ENCODE measurements at places on chromosomes 7 and 10.

DNA sequence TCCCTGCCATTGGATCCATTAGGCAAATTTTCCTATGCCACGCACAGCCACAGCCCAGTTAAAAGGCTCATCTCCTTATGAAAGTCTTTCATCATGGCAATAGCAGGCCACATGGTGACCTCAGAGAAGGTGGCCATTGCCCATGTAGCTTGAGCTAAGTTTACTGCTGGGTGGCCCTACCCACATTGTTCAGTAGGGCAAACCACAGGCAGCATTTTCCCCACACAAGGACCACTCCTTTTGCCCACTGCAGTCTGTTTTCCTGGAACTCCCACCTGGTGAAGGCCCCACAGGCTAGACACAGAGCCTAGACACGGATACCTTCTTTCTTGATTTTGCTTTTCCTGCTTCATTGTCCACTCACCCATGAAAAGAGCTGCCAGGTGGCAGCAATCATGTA, 101.5 kb upstream of the NPVF start:
- DNase-seq, result no peak

DNA sequence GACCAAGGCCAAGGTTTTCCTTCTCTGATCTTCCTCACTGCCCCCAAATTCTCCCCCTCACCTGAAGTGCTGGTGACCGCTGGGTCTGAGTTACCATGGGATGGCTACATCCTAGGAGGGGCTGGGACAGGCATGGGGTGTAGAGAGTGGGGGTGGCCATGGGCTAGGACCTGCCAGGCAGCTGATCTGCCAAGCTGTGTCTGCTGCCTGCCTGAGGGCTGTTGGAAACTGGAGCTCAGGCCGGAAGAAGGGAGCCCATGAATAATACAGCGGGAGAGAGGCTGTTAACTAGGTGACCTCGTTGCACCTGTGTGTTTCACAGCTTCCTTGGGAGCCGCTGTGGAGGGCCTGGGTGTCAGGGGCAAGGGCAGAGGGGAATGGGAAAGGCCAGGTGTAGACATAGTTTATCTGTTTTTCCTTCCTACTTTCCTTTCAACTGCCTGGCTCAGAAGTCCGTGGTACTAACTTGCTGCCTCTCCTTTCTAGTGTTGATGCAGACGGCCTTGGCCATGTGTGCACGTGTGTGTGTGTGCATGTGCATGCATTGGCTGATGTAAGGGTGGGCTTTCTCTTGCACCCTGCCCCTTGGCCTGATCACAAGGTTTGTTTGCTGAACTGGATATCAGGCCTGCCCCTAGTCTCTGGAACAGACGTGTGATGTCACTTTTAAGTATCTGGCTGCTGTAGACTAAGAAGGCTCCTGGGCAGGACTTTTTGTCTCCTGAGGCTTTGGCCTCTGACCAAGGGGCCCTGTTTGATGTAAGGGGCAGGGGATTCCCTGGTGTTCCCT, 11.9 kb downstream of the CDH23 start:
- no peak for DNase-seq

GRCh38 chr7:70346844-70347462, 748.7 kb downstream of the AUTS2 start:
- DNase-seq, result no peak

DNA sequence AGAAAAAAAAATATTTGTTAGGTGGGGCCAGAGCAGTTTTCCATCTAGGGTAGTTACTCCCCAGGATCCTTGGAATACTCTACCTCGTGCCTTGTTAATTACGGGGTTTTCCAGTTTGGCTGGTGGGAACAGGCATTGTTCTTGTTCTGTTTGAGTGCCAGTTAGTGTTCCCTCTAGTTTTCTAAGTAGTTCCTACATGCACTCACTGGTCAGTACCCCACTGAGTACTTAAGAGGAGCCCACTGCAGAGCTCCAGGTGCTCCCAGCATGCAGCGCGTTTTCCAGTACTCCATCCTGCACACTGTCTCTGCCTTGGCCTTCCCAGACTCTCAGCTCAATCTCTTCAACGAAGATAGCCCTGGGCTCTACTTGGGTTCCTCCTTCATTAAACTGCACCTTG, 58.0 kb downstream of the AHCYL2 start:
- DNase-seq, result no peak

DNA sequence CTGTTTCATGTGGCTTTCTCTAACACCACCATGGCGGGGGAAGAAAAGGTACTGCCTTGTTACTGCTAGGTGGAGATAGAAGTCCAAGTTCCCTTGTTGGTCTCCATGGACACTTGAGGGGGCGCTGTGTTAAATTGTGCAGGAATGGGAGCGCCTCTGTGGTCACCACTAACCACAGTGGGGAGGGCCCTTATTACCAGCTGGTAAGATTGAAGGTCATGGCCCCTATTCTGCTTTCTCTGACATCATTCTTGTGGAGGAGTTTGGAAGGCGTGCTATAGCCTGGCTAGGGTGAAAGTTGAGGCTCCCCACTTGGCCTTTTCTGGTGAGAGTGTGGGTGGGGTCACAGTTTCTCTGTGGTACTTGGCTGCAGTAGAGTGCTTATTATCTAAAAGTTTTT, 14.9 kb upstream of the MXI1 start:
- peak; percentile 20 for DNase-seq

GRCh38 chr10:53489335-53490182, 717.0 kb upstream of the MBL2 start:
- DNase-seq, result no peak

DNA sequence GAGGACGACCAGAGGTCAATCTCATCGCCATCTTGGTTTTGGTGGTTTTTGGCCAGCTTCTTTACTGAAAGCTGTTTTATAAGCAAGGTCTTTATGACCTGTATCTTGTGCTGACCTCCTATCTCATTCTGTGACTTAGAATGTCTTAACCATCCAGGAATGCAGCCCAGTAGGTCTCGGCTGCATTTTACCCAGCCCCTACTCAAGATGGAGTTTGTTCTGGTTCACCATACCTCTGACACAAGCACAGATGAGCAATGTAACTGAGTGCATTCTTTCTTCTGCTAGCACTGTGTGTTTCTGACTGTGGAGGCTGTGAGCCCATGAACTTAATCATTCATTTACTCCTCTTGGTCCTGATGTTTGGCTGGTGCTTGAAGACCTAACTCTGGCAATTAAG, 794.5 kb upstream of the CELF2 start:
- DNase-seq, result no peak

DNA sequence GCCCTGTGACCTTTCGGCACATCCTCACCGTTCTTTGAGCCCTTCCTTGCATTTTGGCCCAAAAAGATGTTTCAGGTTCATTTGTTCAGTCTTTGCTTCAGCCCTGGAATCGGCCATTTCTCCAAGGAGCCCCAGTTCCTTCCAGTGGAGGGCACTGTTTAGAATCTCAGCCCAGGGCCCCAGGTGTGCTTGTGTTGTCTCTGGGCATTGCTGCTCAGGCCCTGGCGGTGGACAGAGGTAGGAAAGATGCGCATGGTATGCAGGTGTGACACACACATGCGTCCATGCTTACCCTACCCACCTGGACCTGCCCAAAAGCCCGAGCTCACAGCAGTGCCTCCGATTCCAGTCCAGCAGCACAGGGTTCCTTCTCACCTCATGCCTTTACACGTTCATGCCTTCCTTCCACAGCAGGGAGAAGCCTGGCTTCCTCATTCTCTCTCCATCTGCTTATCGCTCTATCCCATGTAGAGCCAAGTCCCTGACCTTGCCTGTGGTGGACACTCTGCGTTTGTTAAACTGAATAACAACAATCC, 70.6 kb downstream of the LHPP start:
- no peak for DNase-seq

- no peak for DNase-seq
Observed at GRCh38 chr10:35056686-35057085, 33.5 kb downstream of the CUL2 start.

DNA sequence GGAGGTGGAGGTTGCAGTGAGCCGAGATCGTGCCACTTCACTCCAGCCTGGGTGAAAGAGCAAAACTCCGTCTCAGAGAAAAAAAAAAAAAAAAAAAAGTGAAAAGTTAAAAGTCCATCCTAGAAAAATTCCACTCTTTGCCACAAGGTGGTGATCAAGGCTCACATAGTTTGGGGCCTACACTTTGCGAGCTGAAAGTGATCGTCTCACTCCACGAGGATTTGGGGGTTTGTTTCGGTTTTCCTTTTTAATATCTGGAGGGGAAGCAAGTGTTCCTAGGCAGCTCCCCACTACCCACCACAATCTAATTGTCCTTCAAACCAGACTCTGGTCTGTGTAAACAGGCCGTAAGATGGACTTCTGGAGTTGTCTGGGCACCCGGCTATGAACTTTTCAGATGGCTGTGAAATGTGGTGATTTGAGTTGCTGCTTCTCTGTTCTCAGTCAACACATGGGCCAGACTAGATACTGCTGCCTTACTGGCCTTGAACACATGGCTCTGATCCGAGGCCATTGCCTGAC, 27.1 kb downstream of the PRLHR start:
- peak; percentile 76 for DNase-seq

GRCh38 chr7:79610748-79611304, 157.4 kb upstream of the MAGI2 start:
- no peak for DNase-seq

DNA sequence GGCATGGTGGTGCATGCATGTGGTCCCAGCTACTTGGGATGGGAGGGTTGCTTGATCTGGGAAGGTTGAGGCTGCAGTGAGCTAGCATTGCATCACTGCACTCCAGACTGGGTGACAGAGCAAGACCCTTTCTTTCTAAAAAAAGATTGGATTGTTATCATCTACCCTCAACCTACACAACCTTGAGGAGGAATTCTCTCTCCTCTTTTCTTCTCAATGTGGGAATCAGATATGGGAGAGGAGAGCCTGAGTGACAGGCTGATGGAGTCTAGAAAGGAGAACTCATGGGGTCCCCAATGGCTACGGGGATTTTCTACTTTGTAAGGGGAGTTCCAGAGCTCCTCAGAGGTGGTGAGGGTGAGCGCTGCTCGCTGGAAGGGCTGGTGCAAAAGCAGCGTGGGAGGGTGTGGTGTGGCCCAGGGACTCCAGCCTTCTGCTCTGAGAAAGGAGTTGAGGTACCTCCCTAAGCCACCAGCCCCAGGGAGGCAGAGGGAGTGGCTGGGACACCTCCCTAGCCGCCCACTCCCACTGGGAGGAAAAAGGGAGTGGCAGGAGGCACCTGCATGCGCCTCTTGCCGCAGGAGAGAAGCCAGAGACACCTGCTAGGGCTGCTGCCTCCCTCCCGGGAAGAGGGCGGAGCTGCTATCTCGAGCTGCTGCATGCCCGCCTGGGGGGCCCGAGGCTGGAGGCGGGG, 48.4 kb downstream of the GATA3 start:
- no peak for DNase-seq

GRCh38 chr7:14691597-14692203, 210.9 kb downstream of the DGKB start:
- DNase-seq, result peak; percentile 42

DNA sequence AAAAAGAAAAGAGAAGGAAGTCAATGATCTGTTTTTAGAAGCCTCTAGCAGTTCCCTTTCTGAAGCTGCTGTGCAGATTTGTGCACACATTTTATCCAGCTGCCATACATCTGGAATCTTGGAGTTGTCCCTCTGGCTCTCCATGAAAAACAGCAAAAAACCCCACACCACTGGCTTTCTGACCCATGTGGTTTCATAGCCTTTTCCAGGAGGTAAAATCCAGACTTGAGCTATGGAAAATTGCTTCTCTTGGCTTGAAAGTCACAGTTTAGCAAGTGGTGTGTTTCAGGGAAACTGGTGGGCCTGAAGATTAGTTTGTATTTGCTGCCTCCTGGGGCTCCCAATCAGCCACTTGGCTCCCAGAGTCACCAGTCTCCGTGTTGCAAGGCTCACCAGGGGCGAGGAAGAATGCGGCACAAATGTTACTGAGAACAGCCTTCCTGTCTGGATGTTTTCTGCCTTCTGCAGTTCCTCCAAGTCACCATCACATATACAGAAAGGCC, 50.1 kb upstream of the ADRB1 start:
- no peak for DNase-seq

- DNase-seq, result no peak
Observed at GRCh38 chr10:104316321-104317099, 21.8 kb downstream of the ITPRIP start.

DNA sequence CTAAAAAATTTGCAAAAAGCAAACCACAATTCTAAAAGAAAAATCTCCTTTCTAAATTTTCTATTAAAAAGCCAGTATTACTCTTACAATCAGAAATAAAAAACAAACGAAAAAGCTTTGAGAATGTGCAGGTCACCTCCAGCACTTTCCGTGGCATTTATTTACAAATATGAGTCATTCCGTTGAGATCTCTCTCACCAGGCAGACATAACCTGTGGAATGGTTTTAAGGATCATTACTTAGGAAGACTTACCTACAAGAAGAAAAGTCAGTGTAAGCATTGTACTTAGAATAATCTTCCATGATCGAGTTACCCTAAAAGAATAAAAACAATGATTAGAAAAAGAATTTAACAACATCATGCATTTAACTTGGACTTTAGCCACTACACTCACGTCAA, 3.3 kb downstream of the SUN3 start:
- no peak for DNase-seq

GRCh38 chr10:733086-733485, 43.6 kb upstream of the DIP2C start:
- DNase-seq, result no peak

DNA sequence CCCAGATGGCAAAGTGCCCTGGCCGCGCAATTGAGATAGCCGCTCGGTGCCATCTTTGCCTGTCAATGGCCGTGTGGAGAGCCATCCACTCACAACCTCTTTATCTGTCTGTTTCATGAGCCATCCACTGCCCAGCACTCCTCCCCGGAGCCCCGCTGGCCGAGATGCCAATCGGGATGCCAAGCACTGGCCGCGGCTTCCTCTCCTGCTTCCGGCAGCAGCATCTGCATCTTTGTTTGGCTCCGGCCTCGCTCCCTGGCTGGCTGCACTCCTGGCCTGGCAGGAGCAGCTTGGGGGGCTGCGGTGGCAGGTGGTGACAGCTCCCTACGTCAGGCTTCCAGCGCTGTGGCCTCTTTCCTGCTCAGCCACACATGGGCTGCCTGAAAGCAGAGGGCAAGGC, 231.7 kb downstream of the USP6NL start:
- DNase-seq, result no peak

DNA sequence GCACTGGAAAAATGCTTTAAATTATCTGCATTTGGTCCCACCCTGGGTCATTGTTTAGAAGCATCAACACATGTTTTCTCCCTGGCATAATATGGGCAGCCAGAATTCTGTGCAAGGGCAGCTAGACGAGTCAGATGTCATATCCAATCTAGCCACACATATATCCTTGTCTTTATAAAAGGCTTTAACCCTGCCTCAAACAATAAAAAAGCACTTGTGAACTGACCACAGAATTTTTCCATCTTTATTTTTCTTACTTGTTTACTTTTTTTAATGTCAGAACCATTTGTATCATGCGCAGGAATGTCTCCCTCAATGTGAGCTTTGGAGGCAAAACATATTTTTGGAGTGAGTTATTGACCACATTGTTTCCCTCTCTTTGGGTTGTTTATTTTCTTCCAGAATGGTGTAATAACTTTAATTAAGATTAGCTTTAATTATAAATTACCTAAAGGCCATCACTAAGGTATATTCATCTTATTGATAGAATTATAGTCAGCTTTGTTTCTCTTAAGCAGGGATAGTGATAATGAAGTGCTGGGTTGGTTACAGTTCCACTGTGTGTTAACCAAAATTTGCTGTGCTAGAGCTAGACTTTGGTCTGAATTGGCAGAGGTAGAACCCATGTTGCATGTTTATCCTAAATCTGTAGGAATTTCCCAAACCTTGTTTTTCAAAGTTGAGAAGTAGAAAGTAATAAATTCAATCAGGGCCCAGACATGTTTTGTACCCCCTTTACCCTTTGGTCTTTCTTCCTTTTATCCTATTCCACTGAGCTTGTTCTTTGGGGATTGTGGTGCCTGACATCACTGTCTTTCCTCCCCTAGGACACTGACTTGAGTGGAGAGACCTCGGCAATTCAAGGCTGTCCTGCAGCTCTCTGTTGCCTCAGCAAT, 1078.4 kb downstream of the KCNMA1 start:
- no peak for DNase-seq

GRCh38 chr7:37277513-37277912, 171.2 kb downstream of the ELMO1 start:
- no peak for DNase-seq

Measured in CD4-positive, alpha-beta T cell treated with Interleukin-12 subunit alpha and Interleukin-12 subunit beta, for 1 hour (primary cell).